CD8-positive, alpha-beta T cell (primary cell): ENCODE measurements at places on chromosomes 4 and X.

- DNase-seq: no peak
Measured at GRCh38 chr4:80058740-80059139, 14.3 kb downstream of the ANTXR2 start.

- DNase-seq: no peak
Measured at GRCh38 chr4:151276787-151277562, at the start of gene PRSS48. TSS of gene PRSS48 (plus strand) at chr4:151277161. CDS start at chr4:151277173, 12 bp downstream.

DNA sequence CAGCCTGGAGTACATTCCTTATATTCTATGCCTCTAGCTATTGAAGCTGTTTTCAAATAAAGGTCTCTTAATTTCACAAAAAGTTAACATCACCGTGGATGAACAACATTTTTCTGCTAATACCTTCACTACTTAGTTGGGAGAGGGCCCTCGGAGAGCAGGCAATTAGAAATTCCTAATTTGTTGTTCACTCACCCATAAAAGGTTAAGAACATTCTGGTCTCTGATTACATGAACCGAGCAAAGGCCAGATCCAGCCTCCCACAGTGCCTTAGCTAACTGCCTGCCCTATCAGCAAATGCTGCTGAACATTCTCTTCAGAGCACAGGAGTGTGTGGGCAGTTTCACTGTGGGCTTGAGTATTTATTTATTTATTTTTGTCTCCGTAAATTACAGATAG lies 36.0 kb upstream of the TTC29 start:
- no peak for DNase-seq

- no peak for DNase-seq
Measured at GRCh38 chrX:112837531-112837930, 3.1 kb downstream of the AMOT start.

GRCh38 chr4:6409381-6409780 lies 63.0 kb downstream of the PPP2R2C start:
- no peak for DNase-seq

- no peak for DNase-seq
Measured at GRCh38 chrX:154800478-154801210, 4.6 kb downstream of the MPP1 start.

DNA sequence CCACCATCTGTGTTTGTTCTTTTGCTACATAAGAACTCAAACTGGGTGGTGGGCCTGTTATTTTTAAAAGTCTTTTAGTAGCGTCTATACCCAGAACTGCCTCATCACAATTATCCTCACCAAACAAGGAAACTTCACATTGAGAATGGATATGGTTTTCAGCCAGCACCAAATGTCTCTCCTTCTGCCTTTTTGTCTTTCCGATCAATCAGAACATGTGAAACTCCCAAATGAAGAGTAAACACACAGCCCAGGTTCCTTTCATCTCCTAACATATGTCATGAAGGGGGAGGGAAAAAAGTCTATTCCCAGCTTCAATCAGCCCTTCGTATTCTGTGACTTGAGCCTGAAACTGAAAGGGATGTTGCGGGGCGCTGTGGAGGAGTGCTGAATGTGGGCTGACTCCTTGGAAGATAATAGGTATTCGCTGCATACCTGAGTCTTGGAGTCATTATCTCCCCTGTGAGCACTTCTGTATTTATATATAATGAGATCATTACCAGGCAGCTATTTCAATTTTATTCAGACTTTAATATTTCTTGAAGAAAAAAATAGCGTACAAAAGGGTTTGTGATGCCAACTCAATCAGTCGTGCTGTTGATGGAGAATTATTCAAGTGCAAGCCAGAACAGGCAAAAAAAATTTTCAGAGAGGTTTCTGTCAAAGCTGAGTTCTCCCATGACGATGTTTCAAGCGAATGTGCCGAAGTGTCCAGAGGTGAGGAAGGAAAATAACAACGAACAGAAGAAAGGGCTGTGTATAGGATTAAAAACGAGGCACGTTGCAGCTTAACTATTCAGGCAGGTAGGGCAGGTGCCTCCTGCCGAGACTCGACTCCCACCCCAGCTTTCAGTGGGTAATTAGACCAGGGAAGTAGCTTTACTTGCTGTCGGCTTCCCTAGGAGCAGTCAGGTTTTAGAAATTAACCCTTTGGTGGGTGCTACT lies 163.9 kb upstream of the NOCT start:
- DNase-seq: no peak
